Hematopoietic multipotent progenitor cell treated with erythropoietin and hydrocortisone succinate and interleukin-3 and kit ligand, for 17 days (in vitro differentiated cells): ENCODE measurements at places on chromosomes 4 and X.

- DNase-seq = no peak
These were observed 14.9 kb downstream of the SLC9A7 start for GRCh38 chrX:46744009-46744408.

DNA sequence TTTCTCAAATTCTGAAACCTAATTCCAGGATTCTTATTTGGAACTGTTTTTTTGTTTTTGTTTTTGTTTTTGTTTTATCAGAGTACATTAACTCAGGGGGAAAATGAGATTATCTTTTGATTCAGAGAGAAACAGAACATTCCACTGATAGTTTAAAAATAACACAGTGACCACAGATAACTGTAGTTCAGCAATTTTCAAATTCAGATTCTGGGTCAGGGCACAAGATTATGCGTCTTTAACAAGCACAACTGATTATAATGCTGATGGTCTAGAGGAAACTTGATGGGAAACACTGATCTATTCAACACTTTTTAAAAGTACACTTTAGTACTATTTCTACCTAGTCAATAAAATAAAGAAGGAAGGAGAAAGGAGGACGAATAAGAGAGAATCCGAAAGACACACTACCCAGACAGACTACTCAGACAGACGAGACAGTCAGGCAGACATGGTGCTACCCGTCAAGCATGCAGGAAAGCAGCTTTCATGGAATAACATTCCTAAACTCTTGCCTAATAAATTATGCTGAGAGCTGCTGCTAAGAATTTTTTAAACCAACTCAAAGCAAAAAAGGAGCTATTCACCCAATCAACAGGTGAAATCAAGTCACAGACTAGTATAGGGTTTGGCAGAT, 59.0 kb downstream of the APBB2 start:
- no peak for DNase-seq

DNA sequence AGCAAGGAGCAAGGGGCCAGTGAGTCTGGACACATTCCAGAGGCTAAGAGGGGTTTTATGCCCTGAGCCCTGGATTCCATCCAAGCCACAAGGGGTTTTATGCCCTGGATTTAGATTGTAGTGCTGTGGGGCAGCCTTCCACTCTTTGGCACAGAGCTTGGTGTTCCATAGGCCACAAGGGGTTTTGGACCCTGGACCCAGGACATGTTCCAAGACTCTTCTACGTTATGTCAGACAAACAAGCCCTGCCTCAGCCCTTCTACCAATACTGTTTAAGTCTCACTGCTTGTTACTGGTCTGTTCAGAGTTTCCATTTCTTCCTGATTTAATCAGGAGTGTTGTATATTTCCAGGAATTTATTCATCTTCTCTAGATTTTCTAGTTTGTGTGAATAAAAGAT, 12.8 kb upstream of the SCARB2 start:
- no peak for DNase-seq

DNA sequence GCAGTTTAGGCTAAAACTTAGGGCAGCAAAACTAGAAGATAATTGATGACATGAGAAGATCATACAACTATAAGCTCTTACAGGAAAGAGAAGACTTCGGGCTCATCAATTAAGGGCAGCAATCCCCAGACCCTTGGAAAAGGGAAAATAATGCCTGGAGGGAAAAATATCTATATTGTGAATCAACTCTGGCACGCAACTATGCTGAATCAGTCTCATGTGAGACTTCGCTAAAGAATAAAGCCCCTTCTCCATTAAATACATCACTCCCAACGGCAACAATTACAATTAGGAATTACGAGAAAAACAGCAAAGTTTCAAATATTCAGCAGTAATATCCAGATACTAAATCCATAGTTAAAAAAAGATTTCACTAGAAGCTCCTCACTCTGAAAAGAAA, 2016.8 kb upstream of the IGFBP7 start:
- no peak for DNase-seq

GRCh38 chr4:154877110-154877760, 96.2 kb downstream of the RBM46 start:
- DNase-seq = no peak

DNA sequence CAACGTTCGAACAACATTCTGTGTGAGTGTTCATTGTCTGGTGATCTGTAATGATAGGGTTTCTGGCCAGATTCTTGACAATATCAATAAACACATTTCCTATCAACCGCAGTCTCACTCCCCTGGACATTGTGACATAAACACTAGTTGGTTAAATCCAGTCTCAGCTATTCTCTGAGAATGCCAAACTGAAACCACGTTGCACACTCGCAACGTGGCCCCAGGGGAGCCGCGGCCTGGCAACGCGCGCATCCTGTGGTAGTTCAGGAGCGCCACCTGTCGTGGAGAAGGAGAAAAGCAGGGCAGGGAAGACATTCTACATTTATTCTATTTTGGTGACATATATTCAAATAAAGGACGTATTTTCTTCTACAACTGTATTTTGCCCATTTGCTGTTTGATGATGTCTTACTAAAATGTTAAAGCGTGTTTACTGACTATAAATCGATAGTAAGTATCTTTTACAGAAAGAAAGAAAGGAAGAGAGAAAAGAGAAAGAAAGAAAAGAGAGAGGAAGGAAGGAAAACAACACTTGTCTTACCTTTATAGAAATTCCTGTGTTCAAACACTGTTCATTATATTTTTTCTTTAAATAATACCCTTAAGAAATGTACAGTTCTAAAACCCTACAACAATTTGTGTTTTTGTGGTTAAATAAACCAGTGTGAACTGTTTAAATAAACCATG, 738.3 kb upstream of the FRG1 start:
- no peak for DNase-seq

GRCh38 chrX:19030805-19031204, 46.9 kb upstream of the PHKA2 start:
- DNase-seq = no peak

GRCh38 chrX:6693051-6693450, 158.1 kb upstream of the VCX3A start:
- no peak for DNase-seq

GRCh38 chrX:50920132-50920531, 9.6 kb downstream of the BMP15 start:
- DNase-seq = no peak

- DNase-seq = no peak
These were observed 14.5 kb downstream of the WDFY3 start for GRCh38 chr4:84952004-84952403.

DNA sequence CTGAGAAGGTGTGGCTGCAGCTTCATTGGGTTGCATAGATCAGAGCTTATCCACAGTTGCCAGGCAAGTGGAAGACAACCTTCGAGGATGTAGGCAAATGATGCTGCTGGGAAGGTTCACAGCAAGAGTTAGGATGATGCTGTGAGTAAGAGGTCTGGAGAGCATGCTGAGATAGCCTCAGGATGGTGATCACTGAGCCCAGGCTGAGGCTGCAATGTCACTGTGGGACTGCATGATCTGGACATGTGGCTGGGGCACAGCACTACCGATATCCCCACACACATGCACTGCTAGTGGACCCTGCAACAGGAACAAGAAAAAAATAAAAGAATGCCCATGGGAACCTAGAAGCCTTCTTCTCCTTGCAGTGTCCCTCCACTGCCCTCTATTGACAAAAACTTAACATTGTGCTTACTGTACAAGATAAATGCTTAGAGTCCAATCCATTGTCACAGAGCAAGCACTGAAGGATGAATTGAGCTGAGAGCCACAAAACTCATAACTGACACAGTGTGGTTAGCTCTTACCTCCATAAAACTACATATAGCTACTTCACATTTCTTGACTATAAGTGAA, 105.6 kb downstream of the CNKSR2 start:
- DNase-seq = no peak

DNA sequence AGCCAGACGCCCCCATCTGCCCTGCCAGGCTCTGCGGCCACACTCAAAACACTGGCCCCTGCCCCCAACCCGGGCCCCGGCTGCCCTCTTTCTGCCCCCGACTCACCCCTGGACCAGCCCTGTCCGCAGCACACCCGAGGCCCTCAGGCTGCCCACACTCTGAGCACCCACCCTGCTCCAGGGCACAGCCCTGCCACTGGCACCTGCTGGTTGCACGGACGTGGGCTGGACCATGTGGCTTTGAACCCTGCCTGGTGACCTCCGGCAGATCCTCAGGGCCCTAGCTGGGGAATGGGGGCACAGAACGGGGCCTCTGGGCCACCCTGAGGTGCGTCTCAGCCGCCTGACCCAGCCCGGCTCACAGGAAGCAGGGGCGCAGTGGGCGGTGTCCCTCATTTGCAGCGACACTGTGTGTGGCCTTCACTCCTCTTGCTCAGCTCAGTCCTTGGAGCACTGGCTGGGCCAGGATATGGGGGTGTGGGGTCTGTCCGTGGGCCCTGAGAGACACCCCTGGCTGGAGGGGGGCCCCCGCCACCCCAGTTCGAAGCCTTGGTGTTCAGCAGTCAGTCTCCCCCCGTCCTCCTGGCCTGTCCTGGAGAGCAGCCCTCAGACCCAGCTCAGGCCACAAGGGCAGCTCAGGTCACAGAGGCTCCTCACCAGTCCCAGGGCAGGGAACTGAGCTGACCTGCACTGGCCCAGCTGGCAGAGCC, 73.2 kb downstream of the FAM53A start:
- DNase-seq = no peak

- no peak for DNase-seq
These were observed 223.9 kb upstream of the MAD2L1 start for GRCh38 chr4:120290553-120290952.

- DNase-seq = no peak
These were observed 61.2 kb downstream of the TMEM150C start for GRCh38 chr4:82500435-82501153.

DNA sequence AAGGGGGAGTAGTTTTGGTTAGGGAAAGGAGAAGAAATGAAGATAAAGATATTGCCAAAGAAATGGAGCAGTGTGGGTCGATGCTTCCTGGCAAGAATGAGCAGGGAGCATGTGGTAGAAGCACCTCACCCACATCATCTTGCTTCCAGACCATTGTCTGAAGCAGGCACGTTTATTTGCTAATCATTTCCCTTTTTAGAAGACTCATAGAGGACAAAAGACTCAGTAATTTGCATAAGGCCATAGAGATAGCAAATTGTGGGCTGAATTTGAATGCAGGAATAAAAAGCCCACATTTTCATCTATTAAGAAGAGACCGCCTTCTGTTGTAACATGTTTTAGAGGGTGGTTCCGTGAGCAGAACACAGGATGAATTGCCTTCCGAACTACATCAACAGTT, 275.2 kb upstream of the FAT4 start:
- no peak for DNase-seq

GRCh38 chr4:73669410-73670183, 49.4 kb upstream of the RASSF6 start:
- DNase-seq = no peak

GRCh38 chrX:9659571-9660195, 106.0 kb downstream of the GPR143 start:
- DNase-seq = no peak

- no peak for DNase-seq
These were observed at the start of gene TBX22 for GRCh38 chrX:80014141-80014940. TBX22 (plus strand) TSS chrX:80014753; CDS start chrX:80022270, 7,517 bp downstream.

DNA sequence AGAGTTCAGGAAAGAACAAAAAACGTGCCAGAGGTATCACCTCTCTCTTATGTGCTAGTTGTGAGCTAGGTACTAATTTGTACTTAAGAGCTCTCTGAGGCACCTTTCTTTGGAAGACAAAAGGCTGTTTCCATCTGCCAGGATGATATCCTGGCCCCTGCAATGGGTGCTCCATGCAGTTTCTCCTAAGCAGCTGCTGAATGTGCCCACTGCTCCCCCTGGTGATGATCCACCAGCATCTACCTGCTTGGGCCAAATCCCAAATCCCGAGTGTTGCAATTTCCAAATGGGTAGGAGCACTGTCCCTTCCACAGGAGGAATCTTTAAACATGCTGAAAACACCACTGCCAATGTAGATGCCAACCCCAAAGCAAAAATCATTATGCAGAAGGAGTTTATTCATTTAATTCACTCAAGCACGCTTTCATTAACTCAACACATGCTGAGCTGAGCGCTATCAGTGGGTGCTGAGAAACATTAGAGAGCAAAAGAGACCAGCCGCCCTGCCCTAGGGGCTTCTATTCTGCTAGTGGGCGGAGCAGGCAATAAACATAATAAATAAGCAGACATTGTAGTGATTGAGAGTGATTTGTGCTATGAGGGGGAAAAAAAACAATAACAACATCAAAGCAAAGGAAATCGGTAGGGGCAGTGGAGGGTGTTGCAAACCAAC, 69.6 kb upstream of the C4orf50 start:
- no peak for DNase-seq
